Stimulated activated CD4-positive, alpha-beta T cell treated with anti-CD3 and anti-CD28 coated beads, TNF-alpha, amount 100 ng/mL, for 48 hours (primary cell): ENCODE measurements at places on chromosomes 4 and X.

- no peak for DNase-seq
Observed at GRCh38 chr4:5916229-5916628, 23.3 kb upstream of the CRMP1 start.

- DNase-seq, result no peak
Observed at GRCh38 chr4:7239101-7239820, 46.9 kb downstream of the SORCS2 start.

- DNase-seq, result no peak
Observed at GRCh38 chr4:176778491-176778890, 14.2 kb downstream of the VEGFC start.

DNA sequence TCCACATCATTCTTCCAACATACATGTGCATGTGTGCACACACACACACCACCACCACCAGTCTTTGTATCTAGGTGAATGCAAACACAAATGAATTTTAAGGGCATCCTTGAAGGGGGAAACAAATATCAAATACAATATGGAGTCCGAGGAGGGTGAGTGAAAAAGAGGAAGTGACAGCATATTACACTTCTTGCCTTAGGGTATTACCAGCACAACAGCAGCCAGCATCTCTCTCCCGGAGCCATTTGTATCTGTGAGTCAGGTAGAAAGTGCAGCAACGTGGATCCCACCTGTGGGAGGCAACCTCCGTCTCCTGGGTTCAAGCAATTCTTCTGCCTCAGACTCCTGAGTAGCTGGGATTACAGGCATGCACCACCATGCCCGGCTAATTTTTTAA lies 483.2 kb downstream of the SMARCA1 start:
- no peak for DNase-seq

DNA sequence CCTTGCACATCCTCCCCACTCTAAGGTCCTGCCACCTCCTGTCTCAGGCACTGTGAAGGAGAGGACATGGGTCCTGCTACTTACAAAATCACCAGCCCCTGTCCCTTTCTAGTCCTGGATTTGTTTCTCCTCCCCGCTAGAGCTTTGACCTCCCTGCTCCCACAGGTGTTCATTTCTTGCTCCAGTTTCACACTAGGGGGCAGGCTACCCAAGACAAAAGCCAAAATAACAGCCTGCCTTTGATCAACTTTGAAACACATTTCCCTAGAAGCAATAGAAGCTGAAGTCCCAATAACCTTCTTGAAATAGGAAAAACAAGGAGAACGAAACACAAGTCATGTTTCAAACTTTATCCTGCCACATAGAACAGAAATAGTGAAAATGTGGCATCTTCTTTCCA lies 164.4 kb downstream of the QDPR start:
- DNase-seq, result no peak

GRCh38 chr4:136863756-136864155 lies 668.5 kb downstream of the PCDH18 start:
- no peak for DNase-seq

DNA sequence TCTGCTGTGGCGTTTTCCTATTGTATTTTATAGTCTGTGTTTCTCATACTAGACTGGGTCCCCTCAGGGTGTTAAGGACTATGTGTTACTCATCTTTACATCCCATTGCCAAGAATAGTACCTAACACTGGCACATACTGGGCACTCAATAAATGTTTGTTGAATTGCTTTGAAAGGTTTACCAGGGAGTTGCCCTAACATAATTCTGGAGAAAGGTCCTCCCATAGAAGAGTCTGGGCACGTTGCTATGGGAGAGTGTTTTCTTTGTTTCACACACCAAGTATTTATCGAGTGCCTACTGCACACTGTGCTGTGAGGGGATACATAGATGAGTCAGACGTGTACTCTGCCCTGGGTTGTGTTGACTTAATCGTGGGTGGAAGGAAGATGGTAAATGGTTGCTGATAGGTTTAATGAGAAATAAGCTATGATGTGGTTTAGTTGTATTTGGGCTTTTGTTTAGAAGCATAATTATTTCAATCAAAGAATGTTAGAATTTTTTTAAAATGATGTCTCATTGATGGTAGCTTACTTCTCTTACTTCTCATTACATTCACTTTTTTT lies 42.9 kb downstream of the AFF1 start:
- DNase-seq, result no peak

DNA sequence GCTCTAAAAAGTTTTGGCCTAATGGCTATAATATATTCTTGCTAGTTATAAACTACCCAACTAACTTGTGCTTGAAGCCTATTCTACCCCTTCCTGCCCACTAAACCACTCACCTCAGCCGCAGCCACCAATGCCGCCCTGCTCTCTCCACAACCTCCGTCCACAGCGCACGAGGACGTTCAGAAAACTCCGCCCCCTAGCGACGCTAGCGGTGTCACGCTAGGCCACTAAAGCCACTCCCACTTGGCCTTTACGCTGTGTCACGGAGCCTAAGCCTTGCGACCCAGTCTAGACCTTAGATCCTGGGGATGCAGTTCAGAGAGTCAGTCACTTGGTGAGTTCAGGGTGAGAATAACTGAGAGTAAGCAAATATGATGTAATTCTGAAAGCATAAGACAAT lies at the start of gene TEX11:
TEX11 (minus strand) TSS at position 171 of the 400 bp plus-strand sequence. CDS start 922 bp downstream, outside the sequence.
- no peak for DNase-seq
